Fibroblast of the conjunctiva (primary cell): ENCODE measurements at places on chromosomes 12 and 14.

GRCh38 chr12:75481013-75481705 lies 604 bp downstream of the GLIPR1 start:
- no peak for DNase-seq

DNA sequence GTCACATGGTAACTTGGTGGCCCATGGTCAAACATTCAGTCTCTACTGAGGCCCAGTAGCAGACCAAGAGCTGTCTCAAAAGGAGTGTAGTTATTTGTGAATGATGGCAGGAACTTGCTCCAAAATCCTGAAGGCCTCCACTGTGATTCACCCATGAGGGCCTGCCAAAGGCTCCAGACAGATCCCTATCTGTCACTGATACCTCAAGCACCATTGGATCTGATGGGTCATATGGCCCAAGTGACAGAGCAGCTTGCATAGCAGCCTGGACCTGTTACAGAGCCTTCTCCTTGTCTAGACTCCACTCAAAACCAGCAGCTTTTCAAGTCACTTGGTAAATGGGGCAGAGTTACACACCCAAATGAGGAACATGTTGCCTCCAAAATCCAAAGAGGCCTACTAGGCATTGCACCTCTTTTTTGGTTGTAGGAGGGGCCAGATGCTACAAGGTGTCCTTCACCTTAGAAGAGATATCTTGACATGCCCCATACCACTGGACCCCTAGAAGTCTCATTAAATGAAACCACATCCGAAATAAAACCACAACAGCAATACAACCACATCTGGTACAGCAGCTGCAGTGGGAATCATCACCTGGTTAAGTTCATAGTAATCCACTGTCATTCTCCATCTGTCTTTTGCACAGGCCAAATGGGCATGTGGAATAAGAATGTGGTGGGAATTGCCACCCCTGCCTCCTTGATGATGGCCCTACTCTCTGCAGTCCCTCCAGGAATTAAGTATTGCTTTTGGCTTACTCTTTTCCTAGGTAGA lies 150.4 kb upstream of the MAX start:
- DNase-seq = no peak

GRCh38 chr12:119459481-119459880 lies 125.0 kb downstream of the CCDC60 start:
- no peak for DNase-seq

- DNase-seq = no peak
Measured at GRCh38 chr12:123231931-123232330, 1.0 kb downstream of the MPHOSPH9 start.

- no peak for DNase-seq
Measured at GRCh38 chr14:61388976-61389576, 67.7 kb downstream of the PRKCH start.

- DNase-seq = no peak
Measured at GRCh38 chr12:4701395-4702190, 18.6 kb upstream of the GALNT8 start.

DNA sequence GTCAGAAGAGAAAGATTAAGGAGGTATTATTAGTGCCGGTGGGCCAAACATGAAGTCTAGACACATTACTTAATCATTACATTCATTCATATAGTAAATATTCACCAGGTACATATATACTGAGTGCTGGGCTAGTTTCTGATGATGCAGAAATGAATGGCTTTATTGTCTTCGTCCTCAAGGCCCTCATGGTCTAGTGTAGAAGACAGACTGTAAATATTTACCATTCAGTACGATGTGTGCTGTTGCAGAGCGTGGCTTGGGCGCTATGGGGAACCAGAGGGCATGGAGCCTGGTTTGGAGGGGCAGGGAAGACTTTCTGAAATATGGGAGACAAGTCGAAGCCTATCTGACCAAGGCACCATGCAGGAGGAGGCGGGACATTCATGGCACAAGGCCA lies 37.0 kb upstream of the TCL1B start:
- no peak for DNase-seq

- no peak for DNase-seq
Measured at GRCh38 chr12:4282892-4283511, 9.4 kb downstream of the CCND2 start.

DNA sequence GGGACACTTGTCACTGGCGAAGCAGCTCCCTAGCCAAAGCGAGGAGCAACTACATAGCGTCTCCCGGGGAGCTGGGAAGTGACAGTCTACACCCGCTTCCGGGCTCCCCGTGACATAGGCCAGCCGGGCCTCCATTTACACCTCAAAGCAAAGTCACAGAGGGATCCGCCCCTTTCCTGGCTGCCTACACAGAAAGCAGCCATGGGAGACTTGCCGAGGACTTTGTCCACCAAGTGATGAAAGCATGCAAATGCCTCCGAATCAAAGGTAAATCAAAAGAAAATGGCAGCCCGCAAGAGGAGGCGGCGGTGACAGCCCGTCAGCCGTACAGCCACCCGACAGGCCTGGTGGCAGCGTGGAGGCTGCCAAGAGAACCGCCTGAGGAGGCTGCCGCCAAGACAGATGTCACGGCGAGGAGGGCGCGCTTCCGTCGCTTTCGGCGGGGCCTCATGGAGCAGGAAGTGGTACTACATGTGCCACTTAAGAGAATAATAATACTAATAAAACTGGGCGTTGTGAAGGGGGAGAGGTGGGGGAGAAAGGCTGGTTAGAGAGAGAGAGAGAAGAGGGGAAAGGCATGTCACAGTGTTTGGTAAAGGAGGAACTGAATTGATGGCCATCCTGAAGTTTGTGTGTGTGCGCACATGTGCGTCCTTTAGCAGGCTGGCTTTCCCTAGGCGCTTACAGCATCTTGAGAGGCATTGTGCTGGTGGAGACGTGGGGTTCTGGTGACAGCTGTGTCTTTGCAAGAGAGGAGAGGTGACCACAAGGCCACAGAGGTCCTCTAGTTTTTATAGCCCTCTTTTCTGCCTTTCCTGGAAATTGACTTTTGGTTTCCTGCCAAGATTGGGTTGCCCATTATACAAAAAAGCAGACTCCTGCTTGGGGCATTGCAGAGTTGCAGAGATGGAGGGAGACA lies 661.7 kb downstream of the VRK1 start:
- no peak for DNase-seq

DNA sequence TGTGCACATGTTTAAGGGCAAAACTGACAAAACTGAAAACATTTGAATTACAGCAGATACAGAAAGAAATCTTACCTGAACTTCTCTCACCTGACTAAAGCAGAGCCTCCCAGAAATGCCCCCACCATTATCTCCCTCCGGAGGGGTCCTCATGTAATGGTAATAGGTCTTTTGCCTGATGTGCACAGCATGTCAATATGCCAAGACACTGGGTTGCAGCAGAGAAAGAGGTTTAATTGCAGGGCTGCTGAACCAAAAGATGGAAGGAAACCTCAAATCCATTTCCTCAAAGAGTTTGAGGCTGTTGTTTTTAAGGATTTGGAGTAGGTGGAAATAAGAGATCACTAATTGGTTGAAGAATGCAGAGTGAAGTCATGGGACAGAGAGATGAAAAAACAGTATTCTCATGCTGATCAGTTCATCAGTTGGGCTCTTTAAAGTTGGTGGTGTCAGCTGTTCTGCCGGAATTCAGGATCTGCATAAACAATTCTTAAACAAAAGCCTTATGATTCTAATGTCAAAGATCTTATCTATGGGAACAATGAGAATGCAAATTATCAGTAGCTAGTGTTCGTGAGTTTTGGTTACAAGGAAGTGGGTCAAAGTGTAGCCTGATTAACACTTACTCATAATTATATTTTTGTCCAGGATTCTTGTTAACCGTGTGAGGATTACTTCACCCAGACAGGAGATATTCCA lies 18.2 kb downstream of the ANG start:
- DNase-seq = no peak

DNA sequence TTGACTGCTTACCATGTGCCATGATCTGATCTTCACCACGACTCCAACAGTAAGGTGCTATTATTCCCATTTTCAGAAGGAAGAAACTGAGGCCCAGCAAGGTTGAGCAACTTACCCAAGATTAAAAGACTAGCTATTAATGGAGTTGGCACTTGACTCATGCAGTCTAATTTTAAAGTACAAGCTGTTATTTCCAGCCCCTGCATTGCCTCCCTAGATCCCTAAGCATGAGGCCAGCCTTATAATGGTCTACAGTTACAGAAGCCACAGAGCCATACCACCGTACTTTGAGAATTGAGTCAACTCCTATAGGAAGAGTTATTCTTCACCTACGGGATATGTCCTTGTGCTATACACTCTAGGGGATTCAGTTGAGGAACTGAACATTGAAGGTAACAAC lies 66.7 kb upstream of the RBM19 start:
- DNase-seq = no peak

DNA sequence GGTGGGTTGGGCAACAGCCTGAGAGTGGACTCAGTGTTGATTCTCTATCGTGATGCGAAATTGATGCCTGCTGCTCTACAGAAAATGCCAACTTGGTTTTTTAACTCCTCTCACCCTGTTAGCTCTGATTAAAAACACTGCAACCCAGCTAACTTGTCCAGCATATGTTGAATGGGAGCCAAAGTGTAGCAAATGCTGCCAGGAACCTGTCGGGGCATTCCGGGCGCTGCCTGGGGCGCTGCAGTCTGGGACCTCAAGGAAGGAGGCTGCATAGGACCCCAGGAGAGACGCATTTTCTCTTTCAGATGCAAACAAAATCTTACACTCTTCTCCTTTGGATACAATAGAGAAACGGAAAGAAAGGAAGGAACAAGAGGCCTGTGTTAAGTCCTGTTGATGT lies 3.9 kb downstream of the B3GNT4 start:
- DNase-seq = no peak

GRCh38 chr14:68181519-68182326 lies 362.1 kb downstream of the RAD51B start:
- no peak for DNase-seq

GRCh38 chr12:92108651-92109050 lies 37.0 kb downstream of the BTG1 start:
- DNase-seq = peak; percentile 26

DNA sequence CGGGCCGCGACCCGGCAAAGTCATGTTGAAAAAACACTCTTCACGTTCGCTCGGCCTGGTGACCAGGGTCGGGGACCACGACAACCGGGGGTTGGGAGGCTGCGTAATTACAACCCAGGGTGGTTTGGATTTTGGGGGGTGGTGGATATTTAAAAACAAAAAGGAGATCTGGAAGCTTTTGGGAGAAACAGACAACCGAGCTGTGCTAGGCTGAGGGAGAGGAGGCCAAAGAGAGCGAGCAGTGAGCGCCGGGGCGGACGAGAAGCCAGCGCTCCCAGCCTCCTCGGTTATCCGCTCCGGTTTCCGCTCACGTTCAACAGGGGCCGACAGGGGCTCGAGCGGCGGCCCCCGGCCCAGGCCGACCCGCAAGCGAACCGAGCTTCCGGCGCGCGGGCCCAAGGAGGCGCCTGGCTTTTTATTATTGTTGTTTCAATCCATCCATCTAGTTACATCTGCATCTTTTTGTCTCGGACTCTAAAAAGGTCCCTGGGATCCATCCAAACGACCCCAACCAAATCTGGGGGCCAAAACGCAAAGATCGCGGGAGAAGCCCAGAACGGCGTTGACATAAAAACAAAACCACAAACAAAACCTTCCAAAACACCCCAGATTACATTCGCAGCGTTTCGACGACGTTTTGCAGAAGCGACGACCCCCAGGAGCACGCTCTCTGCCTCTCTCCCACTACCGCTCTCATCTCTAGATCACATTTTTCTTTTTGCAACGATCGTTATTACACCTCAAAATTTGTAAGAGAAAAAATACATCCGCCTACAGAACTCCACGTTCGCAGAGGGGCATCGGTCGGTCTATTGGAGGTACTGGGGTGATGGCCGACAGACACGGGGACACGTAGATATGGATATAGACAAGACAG lies 771 bp downstream of the OTX2 start:
- no peak for DNase-seq

DNA sequence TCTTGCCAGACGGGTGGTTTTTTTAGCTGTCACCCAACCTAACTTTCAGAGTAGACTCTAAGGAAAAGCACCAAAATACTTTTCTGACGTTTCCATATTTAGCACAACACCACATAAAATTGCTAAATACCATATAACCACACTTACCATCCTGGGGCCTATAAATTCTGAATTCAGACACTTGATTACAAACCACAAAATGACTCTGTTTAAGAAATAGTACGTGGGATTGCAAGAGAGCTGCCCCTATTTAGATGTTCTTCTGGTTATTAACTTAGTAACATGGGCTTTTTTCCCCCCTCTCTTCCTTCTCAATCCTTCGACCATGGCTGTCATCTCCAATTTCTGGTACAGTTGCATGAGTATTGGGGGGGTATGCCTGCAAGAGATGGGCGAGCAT lies 287.7 kb downstream of the BMP4 start:
- no peak for DNase-seq

GRCh38 chr12:92927436-92928281 lies 1.4 kb downstream of the EEA1 start:
- DNase-seq = no peak

GRCh38 chr14:56276108-56276507 lies 157.9 kb downstream of the PELI2 start:
- DNase-seq = no peak

GRCh38 chr14:100673807-100674154 lies 52.9 kb upstream of the DLK1 start:
- DNase-seq = no peak

DNA sequence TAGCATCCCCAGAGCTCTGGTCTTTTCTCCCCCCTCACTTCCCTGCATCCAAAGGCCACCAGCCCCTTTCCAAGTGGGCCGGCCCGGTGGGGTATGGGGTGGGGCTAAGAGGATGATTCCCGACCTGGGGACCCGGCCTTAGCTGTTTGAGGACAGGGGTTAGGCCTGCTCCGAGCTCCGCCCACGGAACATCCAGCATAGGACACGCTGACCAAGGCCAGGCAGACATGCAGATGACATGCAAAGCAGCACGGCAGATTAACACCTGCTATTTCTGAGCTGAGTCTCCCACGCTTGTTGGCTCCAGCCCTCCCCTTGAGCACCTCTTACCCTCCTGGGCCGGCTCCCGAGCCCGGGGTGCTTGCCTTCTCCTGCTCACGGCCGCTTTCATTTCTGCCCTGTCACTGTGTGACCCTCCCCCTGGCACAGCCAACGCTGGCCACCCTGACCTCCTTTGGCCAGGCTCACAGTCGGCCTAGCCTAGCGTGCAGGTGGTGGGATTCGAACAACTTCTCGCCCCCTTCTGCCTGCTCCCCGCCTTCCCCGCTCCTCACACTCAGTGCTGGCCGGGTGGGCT lies 40.2 kb downstream of the TEAD4 start:
- DNase-seq = no peak

- no peak for DNase-seq
Measured at GRCh38 chr14:96166461-96167223, 38.0 kb upstream of the BDKRB2 start.

GRCh38 chr14:103480595-103480994 lies 42.0 kb downstream of the CKB start:
- DNase-seq = no peak

DNA sequence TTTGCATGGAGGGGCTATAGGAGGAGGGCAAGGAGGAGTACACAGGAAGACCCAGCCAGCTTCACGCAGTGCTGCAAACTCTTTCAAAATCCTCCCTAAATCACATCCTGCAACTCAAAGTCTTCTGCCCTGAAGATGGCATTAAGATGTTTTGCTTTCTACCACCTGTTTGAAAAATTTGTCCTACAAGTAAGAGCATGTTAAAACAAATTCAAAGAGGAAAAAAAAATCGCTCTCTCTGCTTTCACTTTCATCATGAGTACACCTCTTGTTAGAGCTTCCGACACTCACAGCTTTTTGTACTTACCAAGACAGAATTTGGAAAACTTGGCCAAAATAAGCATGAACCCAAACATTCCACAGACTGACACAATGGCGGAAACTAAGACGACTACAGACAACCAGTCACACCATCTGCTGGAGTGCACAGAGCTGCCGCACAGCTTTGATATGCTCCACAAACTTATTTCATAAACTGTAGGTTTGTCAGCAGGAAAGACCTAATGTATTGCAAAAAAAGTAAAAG lies 21.3 kb downstream of the GCH1 start:
- DNase-seq = peak; percentile 63

GRCh38 chr12:56546680-56547079 lies 25.1 kb downstream of the RBMS2 start:
- no peak for DNase-seq
